ENCODE measurements at places on chromosomes 6 and 20.
A peak's percentile ranks its signal among the peaks of the same experiment; 100 is the strongest.

DNA sequence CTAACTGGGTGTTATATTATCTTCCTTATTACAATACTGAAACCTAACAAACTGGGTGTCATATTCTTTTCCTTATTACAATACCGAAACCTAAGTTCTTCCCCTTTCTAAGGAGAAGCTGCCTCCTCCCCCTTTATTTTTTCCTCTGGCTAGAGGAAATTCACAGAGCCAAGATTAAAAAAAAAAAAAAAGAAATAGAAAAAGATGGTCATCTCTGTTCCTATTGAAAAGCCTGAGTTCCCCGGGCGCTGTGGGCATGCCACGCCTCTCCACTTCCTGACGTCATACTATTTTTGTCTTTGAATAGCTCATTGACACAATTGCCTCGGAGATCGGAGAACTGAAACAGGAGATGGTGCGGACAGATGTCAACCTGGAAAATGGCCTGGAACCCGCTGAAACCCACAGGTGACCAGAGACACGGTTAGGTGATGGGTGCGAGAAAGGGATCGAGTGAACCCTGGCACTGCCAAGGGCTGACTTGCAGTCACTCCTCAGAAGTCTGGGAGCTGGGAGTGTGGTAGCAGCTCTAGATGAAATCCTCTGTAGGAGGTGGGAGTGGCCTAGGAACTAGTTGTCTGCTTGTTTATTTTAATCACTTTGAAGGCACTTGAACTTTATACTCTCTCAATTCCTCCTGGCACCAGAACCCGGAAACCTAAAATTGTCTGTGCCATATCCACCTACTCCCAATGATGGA, 82.2 kb upstream of the NAA20 start:
- no peak for DNase-seq

DNA sequence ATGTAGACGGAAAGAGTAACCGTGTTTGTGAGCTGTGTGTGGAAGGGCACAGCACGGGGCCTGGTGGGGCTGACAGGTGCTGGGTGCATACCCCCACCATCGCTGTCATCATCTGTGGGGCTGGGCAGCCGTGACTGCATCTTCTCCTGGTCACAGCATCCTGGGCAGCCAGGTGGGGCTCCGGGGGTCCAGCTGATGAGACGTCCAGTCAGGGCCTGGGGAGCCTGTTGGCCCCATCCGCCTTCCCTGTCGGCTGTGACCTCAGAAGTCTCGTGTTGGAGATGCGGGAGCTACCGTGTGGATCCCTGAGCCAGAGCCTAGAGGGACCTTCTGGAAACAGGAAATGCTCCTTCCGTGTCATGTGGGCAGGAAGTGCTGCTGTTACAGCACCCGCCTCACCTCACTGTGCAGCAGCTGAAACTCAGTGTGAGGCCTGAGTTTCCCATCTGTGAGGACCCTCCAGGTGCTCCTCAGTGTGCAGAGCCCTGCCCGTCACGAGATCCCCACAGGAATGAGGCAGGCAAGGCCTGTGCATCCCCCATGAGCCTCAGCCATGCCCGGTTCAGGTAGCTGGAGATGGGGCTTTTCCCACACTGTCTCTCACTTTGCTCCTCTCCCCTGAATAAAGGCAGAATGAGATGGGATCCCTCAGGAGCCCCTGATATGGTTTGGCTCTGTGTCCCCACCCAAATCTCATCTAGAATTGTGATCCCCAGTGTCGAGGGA, 108.7 kb downstream of the ERMARD start:
- DNase-seq: no peak

GRCh38 chr6:81476881-81477280, 275.6 kb downstream of the TENT5A start:
- DNase-seq: peak; percentile 66

DNA sequence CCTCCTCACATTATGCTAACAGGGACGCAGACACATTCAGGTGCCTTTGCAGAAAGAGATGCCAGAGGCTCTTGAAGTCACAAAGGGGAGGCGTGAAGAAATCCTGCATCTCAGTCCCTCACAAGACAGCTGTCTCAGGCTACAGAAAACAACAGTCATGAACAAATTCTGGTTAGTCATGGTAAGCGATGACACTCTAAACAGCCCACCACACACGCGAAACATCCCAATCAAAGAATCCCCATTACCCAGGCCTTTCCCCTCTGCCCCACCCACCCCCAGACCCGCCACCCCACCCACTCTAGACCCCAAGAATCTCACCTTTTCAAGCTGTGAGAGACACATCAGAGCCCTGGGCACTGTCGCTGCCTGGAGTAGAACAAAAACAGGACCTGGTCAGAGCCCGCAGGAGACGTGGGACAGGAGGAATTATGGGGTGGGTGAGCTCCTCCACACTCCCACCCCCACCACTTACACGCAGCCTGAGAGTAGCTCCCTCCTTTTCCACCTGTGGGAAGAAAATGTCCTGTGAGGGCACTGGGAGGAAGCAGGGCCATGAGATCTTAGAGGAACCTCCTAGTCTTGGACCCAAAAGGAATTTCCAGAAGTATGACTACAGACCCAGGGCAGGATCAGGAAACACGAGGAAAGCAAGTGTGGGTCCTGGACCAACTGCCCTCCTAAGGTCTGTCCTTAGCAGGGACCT, 2.7 kb downstream of the HLA-B start:
- no peak for DNase-seq

GRCh38 chr6:48765352-48765961, 654.5 kb upstream of the PTCHD4 start:
- peak; percentile 64 for DNase-seq

- DNase-seq: no peak
These were observed 234.3 kb downstream of the CDC5L start for GRCh38 chr6:44621846-44622245.

- no peak for DNase-seq
These were observed 96.9 kb downstream of the PHACTR3 start for GRCh38 chr20:59701236-59701635.

DNA sequence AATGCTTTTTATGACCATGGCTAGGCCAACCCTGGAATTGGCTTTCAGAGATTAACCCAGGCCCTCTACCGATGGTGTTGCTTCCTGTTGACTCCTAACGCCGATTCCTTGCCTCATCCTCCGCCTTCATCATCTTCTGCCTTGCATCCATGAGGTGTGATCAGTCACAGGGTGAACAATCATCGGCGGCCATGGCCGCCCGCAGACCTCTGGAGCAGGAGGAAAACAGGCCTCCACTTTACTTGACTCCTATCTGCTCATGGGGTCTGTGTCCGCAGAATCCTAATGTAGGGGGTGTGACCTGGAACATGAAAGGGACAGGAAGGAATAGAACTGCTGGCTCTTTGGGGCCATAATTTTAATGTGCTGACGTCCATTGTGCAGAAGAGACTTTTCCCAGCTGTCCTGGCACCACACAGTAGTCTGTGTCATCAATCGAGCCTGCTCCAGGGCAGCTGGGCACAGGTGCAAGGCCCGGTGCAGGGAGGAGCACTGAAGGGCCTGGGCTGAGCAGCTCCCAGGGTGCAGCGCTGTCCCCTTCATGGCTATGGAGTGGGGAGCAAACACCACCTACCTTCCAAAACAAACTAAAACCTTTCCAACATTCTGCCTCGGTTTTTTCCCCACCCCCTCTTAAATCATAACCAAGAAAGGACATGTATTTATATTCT, 8.0 kb downstream of the SLC22A3 start:
- no peak for DNase-seq

GRCh38 chr6:3885262-3886036, 36.3 kb downstream of the FAM50B start:
- DNase-seq: no peak

GRCh38 chr6:33908025-33908424, 104.2 kb upstream of the MLN start:
- DNase-seq: no peak

- DNase-seq: no peak
These were observed 213.0 kb downstream of the TFAP2A start for GRCh38 chr6:10201606-10202510.

DNA sequence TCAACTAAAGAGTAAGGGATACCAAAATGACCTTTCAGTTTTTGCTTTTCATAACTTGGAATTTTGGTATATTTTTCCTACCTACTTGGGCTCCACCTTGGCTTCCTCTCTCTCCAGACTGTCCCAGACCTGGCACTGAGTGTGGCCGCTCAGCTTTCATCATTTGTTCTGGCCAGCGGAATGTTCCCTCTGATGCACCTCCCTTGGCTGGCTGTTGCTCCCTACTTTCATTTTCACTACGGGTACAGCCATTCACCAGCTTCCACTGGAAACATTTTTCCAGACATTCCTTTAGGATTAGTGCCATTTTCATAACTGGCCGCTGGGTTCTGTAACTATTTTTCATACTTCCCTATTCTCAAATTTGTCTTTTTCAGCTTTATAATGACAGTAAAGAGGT, 487.4 kb downstream of the TENT5A start:
- DNase-seq: peak; percentile 69

GRCh38 chr6:43058531-43058930, 703 bp downstream of the MRPL2 start:
- no peak for DNase-seq

DNA sequence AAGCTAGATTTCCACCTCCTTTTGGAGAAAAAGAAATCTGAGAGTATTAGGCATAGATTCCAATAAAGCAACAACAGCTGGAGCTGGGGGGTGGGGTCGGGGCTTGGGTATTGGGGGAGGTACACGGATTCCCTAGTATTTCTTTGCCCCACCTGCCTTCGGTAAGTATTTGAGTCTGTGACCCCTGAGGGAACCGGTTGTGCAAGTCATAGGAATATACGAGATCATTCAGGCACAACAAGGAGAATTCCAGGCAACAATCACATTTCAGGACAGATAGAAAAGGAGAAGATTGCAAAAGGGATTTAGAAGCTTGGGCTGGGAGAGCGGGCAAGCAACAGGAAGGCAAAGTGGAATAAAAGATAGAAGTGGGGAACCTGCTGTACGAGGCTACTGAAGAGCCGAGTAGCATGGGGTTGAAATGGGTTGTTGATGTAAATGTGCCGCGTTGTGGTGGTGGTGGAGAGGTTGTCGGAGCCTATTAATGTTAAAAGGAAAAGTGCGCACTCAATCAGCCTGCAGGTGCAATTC, 148.9 kb downstream of the BCAS1 start:
- DNase-seq: no peak

- DNase-seq: no peak
These were observed 26.5 kb downstream of the THBS2 start for GRCh38 chr6:169227116-169227515.

- DNase-seq: no peak
These were observed 1.2 kb downstream of the CDC40 start for GRCh38 chr6:110181131-110182030.

GRCh38 chr6:170346649-170347048, 40.1 kb downstream of the FAM120B start:
- no peak for DNase-seq

DNA sequence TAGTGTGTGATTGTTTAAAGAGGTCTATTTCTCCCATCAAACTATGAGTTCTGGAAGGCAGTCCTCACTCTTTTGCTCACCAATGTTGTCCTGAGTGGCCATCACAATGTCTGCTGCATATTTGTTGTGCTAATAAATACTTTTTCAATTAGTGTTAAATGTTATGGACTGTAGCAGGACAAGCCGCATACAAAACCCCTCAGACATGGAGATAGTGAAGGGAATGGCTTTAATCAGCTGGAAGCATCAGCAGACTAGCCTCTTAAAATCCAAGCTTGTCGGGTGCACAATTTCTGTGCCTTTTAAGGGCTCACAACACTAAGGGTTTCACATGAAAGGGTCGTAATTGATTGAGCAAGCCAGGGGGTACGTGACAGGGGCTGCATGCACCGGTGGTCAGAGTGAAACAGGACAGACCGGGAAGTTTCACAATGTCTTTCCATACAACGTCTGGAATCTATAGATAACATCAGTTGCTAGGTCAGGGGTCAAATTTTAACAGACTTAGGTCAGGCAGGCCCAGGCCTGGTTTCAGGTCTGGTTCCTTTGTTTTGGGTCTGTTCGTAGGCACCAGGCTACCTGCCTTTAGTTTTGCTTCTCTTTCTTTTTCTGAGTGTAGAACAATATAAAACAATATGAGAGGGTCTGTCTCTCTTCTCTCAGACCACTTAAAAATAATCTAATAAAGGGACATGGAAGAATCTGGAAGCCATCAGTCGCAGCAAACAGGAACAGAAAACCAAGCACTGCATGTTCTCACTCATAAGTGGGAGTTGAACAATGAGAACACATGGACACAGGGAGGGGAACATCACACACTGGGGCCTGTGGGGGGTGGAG, 327.6 kb upstream of the HTR1E start:
- DNase-seq: no peak

- DNase-seq: no peak
These were observed 41.9 kb downstream of the AGPAT4 start for GRCh38 chr6:161232010-161232409.

DNA sequence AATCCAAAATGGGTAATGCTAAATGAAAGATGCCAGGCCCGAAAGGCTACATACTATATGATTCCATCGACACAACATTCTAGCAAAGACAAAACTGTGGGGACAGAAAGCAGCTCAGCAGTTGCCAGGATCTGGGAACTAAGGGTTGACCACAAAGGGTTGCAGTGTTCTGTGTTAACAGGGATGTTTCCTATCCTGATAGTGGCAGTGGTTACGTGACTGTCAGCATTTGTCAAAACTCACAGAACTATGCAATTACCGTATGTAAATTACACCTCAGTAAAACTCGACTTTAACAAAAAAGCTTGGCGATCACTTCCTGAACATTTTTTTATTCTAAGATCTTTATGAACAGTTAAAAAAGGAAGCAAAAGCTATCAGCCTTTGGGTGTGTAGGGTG, 83.9 kb downstream of the BANF2 start:
- DNase-seq: no peak

GRCh38 chr6:151300267-151300991, 60.7 kb downstream of the AKAP12 start:
- DNase-seq: no peak

DNA sequence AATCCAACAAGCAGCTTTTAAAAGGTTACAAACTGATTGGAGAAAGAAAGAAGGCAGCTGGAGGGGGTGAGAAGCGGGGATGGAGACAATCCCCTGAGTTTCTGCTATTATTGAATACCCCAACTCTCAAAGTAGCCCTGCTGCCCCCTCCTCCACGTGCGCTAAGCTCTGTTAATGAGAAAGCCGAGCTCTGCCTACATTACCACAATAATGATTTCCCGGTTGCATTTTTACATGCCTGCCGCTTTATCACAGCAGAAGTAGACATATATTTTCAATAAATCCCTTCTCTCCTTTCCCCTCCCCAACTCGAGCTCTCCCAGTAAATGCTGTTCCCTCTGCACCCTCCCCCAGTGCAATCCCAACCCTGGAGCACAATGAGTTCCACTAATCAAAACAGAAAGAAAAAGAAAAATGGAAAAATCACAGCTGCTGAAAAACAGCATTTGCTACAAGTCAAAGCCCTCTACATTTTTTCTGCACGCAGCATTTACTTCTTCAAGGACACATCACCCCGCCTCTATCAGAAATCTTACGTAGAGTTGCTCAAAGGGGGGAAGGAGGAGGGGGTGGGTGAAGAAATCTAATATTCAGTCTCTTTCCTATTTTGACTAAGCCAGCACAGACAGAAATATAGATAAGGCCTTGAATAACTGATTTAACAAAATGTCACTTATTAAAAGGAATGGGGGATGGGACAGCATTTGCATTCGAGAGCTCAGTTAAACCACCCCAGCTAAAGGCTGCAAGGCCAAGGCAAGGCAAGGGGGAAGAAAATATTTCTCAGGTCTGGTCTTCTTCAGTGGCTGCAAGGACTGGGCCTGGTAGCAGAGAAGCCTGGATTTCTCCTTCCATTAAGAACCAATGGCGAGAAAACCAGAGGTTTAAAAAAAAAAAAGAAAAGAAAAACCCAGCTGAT, 10.7 kb downstream of the TRERF1 start:
- DNase-seq: peak; percentile 53

GRCh38 chr6:49555951-49556350, 5.5 kb downstream of the C6orf141 start:
- no peak for DNase-seq
